Stimulated activated CD8-positive, alpha-beta memory T cell treated with anti-CD3 and anti-CD28 coated beads, Interleukin-12 subunit alpha, Interleukin-12 subunit beta, amount 100 ng/mL, for 1 hour (primary cell): ENCODE measurements at places on chromosomes 2 and 18.

DNA sequence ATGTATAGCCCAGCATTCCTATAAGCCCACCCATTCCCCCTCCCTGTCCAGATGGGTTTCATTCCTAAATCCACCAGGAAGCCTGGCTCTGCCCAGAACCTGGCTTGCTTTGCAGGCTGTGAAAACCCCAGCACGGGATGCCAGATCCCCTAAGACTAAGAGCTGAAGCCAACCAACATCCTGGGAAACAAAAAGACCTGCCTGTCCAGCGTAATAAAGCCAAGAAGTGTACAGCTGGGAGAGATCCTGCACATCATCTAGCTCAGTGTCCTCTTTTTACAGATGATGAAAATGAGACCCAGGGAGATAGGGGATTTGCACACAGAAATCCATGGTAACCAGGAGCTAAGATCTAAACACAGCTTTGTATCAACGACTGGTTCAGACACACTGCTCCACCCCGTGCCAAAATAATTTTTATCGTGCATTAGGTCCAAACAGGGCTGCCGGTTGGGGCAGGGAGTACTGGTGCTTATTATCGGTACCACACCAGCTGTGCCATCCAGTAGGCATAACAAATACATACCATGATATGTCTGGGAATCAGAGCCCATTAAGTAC, 2.9 kb downstream of the RND3 start:
- no peak for DNase-seq

GRCh38 chr2:70619167-70619566, 65.5 kb upstream of the TGFA start:
- DNase-seq: no peak

DNA sequence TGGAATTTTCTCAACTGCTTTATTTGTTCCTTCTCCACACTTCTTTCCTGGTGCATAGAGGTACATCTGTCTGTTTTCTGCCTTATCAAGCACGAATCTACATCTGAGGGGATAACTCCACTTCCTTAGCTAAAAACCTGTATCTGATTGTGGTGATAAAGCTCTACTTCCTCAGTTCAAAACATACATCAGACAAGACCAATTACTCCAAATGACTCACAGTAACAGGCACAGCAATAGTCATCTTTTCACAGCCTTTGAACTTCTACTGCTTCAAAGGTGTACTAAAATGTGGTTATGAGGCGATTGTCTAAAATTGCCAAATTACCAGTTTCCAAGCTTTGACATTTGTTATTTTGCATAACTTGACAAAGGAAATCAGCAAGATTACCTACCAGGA, 803.6 kb upstream of the ZEB2 start:
- no peak for DNase-seq

- no peak for DNase-seq
Observed at GRCh38 chr2:169464882-169465281, 14.4 kb upstream of the BBS5 start.

GRCh38 chr18:60372596-60372995, at the start of gene MC4R:
Gene MC4R, minus strand, starts transcription at chr18:60372775. Its CDS starts 426 bp downstream, at chr18:60372349.
- no peak for DNase-seq

DNA sequence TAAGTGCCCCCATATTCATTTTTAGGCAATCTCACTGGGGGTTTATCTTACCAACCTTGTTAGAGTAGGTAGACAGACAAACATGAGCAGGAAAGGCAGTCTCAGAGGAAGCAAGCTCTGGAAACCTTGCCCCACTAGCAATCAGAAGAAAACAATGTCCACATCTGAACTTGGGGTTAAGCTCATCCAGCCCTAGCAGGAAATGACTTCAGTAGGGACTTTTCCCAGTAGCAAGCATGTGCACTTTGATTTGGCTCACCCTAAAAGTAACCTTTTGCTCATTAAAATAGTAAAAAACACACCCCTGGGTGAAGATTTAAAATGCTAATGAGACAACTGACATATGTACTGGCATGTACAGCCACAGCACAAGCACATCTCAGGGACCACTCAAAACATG, 175.5 kb downstream of the AKAIN1 start:
- DNase-seq: no peak

DNA sequence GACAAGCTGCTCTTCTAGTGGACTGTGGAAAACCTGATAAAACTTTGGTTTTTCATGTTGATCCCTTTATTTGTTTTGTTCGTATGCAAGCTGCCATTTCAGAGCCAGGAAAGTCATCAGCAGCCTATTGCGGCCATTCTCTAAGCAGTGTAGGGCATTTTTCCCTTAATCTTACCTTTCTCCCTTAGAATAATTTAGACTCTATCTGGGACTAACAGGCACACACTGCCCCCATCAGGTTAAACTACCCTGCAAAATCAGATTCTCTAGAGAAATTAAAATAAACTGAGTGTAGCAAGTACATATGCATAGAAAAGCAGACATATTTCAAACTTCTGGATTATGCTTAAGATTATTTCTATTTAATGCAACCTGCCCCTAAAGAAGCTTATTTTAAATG, 347.5 kb downstream of the METTL4 start:
- no peak for DNase-seq

DNA sequence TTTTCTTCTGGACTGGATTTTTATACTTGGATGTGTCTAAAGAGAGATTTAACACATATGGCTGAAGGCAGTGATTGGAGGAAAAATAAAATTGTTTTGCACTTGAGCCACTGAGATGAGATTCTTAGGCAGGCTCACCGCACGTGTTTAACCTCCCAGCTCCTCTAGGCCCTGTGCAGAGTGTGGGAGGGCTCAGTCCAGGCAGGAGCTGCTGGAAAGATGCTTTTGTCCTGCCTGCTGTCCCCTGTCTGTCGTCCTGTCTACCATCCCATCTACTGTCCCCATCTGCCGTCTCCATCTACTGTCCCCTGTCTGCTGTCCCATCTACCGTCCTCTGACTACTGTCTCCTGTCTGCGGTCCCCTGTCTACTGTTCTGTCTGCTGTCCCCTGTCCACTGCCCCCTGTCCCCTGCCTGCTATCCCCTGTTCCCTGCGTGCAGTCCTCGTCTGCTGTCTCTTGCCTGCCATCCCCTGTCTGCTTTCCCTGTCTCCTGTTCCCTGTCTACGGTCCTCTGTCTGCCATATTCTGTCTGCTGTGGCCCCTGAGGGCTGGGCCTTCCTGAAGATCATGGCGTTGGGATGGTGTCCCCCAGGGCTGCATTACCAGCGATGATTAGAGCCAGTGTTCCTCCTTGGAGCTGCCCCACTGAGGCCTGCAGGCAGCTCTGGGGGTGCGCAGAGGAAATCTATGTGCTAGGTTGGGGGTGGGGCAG, 43.7 kb upstream of the HS6ST1 start:
- no peak for DNase-seq

GRCh38 chr2:215535125-215535668, 99.3 kb upstream of the FN1 start:
- no peak for DNase-seq

DNA sequence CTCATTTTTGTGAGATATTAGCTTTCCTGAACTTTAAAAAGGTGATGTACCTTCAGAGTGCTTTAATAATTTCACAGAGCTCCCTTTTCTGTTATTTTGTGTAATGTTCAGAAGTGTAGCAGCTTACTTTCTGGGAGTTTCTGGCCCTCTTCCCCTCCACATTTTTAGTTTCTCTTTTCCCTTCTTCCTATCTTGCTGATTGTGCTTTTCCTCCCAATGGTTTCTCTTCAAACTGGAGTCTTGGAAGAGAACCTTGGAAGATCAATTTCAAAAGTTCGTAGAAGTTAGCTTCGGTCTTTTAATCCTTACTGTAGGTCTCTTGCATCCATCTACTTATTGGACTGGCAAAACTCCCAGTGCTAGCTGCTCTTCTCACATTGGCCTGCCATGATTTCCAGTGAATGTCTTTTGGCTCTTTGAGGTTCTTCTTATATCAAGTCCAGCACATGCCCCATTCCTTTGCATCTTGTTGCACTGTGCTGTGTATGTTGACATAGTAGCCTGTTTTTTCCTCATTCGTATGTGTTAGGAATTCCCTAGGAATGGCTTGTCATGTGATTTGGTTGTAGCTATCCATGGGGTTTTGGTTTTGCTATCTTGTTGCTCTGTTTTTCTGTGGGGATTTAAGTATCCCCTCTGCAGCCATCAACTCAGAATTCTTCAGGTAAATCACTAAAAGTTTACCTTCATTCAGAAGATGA, 7.8 kb downstream of the CCNT2 start:
- no peak for DNase-seq

DNA sequence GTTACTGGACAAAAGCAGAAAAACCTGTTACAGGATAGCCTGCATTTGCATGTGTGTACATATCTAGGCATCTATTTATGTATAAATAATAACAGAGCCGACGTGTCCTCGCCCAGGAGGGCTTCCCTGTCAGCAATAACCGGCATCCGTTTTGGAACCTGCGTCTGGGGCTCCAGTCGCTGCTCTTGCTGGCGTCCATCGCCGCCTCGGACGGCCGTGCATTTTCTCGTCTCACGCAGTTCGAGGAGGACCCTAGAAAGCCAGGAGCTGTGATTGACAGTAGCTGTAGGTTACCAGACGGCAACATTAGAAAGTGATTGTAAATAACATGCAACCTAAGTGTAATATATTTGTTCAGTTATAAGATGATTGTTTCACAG, 132.6 kb downstream of the NFATC1 start:
- DNase-seq: no peak

GRCh38 chr2:179444056-179444455, 179.4 kb upstream of the SESTD1 start:
- no peak for DNase-seq

- no peak for DNase-seq
Observed at GRCh38 chr2:207311316-207312005, 145.7 kb upstream of the KLF7 start.

- DNase-seq: peak; percentile 8
Observed at GRCh38 chr2:109030870-109031475, 42.0 kb upstream of the EDAR start.

DNA sequence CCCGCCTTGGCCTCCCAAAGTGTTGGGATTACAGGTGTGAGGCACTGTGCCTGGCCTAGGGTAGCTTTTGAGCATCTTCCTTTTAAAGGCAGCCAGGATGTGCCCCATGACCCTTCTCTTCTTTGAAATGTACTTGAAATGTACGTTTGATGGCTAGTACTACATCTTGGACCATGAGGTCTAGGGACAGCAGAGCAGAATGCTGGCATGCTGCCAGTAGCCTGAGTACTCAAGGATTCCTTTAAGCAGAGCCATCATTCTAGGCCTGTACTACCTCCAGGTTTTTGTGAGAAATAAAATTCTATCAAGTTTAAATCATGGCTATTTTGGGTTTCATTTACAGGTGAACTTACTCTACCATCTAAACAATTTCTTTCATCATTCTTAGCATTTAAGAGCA, 2.9 kb upstream of the EML6 start:
- DNase-seq: no peak

GRCh38 chr2:189175869-189176433, 3.6 kb downstream of the COL5A2 start:
- no peak for DNase-seq

DNA sequence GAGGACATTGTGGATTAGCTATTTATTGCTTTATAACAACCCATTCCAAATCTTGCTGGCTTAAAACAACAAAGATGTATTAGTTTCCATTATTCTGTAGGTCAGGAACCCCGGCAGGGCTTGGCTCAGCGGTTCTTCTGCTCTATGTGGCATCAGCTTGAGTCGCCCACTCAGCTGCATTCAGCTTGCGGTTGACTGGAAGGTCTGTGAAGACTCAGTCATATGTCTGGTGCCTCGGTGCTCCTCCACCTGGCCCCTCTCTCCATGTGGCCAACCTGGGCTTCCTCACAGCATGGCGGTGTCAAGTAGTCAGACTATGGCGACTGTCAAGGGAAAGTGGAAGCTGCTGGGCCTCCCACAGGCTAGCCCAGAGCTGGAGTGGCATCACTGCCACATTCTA, 48.6 kb downstream of the EMILIN2 start:
- DNase-seq: no peak

DNA sequence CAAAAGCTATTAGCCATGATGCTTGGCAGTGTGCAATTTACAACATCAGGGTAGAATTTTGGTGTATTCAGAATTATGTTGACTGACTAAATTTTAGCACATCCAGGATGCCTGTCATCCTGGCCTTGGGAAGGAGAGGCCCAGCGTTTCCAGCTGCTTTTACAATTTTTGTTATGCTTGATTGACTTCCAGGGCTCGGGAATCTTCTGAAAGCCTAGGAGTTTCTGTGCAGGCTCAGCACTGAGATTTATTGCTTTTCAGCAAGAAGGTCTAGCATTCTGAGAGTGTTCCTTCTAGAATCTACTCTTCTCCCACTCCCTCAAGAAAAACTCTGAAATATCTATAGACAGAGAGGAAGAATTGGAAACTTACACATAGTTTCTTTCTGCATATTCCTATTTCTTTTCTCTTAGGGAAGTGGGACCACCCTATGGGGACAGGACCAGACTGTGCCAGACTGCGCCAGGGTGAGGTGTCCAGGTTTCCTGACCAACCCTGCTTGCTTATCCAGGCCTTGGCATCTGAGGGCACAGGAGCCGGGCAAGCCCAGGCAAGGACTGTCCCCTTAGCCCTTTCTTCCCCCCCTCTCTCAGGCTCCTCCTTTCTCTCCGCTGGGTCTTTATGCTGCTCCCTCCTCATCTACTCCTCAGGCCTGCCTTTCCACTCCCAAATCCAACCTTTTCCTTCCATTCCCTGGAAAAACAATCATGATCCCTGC, 26.9 kb downstream of the MAIP1 start:
- no peak for DNase-seq

GRCh38 chr2:120750488-120751210, 15.0 kb downstream of the GLI2 start:
- DNase-seq: no peak

GRCh38 chr2:240917684-240918257, 11.6 kb downstream of the CROCC2 start:
- DNase-seq: no peak

GRCh38 chr2:10385501-10385900, 62.6 kb downstream of the ODC1 start:
- DNase-seq: no peak

- no peak for DNase-seq
Observed at GRCh38 chr18:77178559-77178958, 46.0 kb upstream of the MBP start.

DNA sequence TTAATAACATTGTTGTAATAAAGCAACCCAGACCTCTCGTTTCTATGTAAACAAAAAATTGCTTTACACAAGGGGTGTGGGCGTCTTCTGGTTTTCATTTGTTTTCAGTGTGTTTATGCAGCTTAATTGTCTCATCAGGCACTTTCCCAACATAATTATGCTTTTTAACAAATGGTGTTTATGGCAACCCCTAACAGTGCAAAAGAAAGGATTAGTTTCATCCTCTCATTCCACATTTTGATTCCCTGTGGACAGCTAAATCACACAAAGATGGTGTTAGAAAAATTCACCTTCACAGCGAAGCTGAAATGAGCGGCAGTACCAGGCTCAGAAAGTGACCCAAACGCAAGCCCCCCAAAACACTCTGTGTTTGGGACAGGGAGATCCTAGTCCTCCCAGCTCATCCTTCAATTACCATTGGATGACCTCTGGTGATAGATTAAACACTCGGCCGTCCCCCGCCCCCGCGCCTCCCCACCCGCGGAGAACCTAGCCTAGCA, 724 bp downstream of the FTCDNL1 start:
- DNase-seq: no peak

- DNase-seq: no peak
Observed at GRCh38 chr2:6526093-6526824, 339.4 kb downstream of the CMPK2 start.
